G401 (cell line): ENCODE measurements at places on chromosomes 1 and 21.

DNA sequence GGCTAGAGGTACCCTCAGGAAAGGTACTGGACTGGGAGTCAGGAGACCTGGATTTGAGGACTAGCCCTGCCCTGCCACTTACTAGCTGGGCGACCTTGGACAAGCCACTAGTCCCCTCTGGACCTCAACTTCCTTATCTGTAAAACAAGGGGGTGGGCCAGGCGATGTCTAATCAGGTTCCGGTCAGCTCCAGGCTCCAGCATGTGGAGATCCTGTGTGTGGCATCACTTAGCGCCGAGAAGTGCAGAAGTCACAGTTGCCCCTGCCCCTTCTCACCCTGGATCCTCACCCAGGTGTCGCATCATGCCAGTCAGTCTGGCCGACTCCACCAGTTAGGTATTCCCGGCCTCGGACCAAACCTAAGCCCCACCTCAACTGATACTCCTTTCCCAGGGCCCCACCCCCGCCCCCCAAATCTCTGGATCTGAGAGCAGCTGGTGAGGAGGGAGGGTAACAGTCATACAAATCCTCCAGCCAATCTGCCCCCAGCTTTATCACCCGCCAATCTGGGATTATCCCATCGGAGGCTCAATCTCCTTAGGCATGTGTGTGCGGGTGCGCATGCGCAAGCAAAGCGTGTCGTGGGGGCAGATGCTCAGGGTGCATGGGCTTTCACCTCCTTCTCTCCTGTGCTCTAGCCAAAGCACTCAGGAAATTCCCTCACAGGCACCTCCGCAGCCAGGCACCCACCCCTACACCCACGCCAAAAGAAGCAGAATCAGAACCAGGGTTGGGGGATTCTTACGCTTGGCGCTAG lies 5.4 kb downstream of the CELF3 start:
- DNase-seq: peak; percentile 78

DNA sequence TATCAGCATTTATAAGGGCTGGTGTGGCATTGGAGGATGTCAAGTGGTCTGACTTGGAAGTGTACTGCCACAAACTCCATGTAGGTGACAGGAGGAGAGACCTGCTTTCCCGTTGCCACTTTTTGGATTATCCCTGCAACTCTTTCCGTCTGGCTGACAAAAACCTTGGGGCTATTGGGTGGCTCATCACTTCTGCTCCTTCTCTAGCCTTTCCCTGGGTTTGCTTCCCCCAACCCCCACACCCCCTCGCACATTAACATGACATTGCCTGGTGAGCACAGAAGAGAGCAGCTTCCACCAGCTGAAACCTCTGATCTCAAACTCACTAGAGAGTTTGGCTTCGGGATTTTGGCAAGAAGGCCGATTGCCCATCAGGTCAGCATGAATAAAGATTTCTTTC lies 39.2 kb downstream of the PROX1 start:
- no peak for DNase-seq

DNA sequence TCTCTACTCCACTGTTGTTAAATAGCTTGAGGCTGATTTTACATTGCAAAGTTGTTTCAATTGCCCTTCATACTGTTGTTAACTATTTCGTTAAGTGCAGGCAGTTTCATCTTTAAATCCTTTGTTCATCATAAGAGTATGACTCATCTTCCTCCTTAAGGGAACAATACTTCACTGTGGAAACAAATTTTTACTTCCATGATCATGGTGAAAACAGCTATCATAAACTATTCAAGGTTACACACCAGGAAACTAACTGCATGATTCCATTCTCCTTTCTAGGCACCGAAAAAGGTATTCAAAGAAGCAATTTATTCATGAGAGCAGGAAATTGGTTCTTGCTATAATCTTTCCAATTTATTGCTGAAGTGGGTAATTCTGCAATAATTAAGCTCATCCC lies 593.2 kb downstream of the LRRIQ3 start:
- no peak for DNase-seq

DNA sequence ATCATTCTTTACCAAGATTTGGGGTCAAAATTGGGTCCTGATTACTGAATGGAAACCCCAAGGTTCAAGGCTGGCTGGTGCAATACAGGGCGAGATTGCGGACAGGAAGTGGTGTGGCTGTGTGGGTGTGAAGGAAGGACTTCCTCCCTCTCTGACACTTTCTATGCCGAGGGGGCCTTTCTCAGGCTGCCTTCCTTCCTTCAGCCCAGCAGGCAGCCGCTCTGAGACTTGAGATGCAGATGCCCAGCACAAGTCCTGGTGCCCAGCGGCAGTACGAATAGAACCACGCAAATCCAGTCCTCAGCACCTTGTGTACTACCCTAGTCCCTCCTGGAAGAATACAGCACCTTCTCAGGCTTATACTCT lies 16.3 kb downstream of the BATF3 start:
- DNase-seq: no peak

- DNase-seq: peak; percentile 6
Observed at GRCh38 chr1:23475134-23475628, 8.8 kb downstream of the ASAP3 start.

GRCh38 chr1:45385302-45385701 lies 45.1 kb upstream of the MUTYH start:
- no peak for DNase-seq
